ENCODE measurements at places on chromosomes 3 and 15.

- no peak for DNase-seq
Measured at GRCh38 chr3:195468391-195468776, 25.6 kb upstream of the ACAP2 start.

GRCh38 chr3:169667166-169668071 is 3.9 kb upstream of the MECOM start:
- DNase-seq, result no peak

DNA sequence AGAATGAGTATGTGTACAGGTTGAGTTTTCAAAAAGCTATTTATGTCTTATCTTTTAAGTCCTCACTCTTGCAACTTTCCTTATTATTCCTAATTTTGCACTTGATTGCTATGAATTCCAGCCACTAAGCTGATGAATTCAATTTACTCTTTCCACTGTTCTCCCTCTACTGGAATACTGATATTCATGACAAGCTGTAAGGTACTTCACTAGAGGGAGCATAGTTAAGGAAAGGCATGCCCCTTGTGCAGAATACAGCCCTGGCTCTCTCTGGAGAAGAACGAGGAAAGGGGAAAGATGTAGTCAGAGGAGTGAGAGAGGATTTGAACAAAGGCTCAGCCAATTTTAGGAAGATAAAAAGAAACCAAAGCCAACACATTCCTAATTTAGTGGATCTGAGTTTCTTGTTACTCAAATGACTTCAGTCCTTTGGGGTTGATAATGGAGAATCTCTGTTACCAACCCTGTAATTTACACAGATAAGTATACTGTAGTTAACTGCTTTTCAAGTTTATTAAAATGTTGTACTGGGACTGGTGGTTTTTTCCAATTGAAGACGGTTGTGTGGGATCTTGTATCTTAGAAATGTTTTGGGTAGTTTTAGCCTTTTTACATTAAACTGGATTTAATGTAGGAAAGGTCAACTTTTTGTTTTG is 4.0 kb downstream of the SCAANT1 start:
- DNase-seq, result no peak

DNA sequence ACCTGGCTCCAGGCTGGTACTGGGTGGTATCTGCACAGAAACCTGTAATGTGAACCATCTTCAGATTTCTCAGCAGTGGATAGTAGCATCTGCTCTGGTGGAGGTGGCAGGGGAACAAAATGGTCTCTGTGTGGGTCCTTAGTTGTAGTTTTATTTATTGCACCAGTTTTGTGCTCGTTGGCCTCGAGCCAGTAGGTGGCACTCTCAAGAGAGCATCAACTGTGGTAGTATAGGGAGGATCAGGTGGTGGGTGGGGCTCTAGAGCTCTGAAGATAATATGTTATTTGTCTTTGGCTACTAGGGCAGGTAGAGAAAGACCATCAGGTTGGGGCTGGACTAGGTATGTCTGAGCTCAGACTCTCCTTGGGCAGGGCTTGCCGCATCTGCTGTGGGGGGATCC is 254.0 kb upstream of the GPR149 start:
- DNase-seq, result no peak

GRCh38 chr3:140995881-140996280 is 54.2 kb downstream of the SLC25A36 start:
- no peak for DNase-seq

Measured in inflammatory macrophage treated with lipopolysaccharide for 4 hours (primary cell).